ENCODE measurements at places on chromosomes 6 and 20. TPM values are rescaled to one million over a fixed set of nuclear protein-coding genes. Genes with fewer than 3 reads are reported as not detected.

MEA1 gene
- total RNA-seq = 49.2 TPM

GRCh38 chr6:121539439-121539838, 104.0 kb downstream of the GJA1 start:
- H3K4me3 ChIP-seq = no peak overlapping the region
- no peak overlapping the region for H3K27ac ChIP-seq
- no peaks in the 10 kb centered on the region for H3K36me3 ChIP-seq
- no peak for DNase-seq
- H3K27me3 ChIP-seq = no peaks in the 10 kb centered on the region
- H3K4me1 ChIP-seq = peaks cover 14% of the 10 kb centered on the region

GRCh38 chr20:51656726-51657260, 111.4 kb downstream of the ATP9A start:
- no peak overlapping the region for H3K4me3 ChIP-seq
- H3K27ac ChIP-seq = no peak overlapping the region
- H3K27me3 ChIP-seq = no peaks in the 10 kb centered on the region
- H3K4me1 ChIP-seq = peaks cover 15% of the 10 kb centered on the region
- no peaks in the 10 kb centered on the region for H3K36me3 ChIP-seq

GRCh38 chr6:9632026-9632425, 782.8 kb downstream of the TFAP2A start:
- no peak overlapping the region for H3K4me3 ChIP-seq
- no peaks in the 10 kb centered on the region for H3K27me3 ChIP-seq
- no peaks in the 10 kb centered on the region for H3K36me3 ChIP-seq
- no peak for DNase-seq
- H3K27ac ChIP-seq = no peak overlapping the region
- no peaks in the 10 kb centered on the region for H3K4me1 ChIP-seq

DNA sequence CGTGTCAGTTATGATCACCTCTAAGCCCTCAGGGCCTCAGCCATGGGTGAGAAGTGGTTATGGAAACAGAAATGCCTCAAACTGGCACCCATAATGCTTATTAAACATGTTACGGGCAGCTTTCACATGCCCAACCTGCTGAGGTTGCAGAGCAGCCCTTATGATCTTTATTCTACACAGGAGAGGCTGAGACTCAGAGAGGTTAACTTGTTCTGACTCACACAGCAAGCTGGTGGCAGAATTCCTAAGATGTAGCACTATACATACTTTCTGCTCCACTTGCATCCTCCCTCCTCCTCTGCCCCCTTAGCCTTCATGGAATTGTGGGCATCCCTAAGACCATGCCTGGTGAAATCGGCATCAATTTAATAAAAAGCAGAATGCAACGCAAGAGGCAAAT, 34.7 kb upstream of the IGF2R start:
- DNase-seq = no peak
- H3K36me3 ChIP-seq = no peaks in the 10 kb centered on the region
- no peaks in the 10 kb centered on the region for H3K27me3 ChIP-seq
- H3K4me1 ChIP-seq = peaks cover 3% of the 10 kb centered on the region
- H3K4me3 ChIP-seq = no peak overlapping the region

UST gene
- total RNA-seq = 12.0 TPM

CST2 gene
- total RNA-seq = not detected

RIPPLY2 gene
- total RNA-seq = 1.1 TPM

GRCh38 chr20:49215232-49215631, 4.0 kb upstream of the DDX27 start:
- H3K27ac ChIP-seq = no peak overlapping the region
- no peak for DNase-seq
- no peak overlapping the region for H3K4me3 ChIP-seq
- H3K36me3 ChIP-seq = no peaks in the 10 kb centered on the region
- no peaks in the 10 kb centered on the region for H3K27me3 ChIP-seq

GRCh38 chr20:3981132-3981452, 34.3 kb downstream of the RNF24 start:
- peaks cover 22% of the 10 kb centered on the region for H3K4me1 ChIP-seq
- H3K27me3 ChIP-seq = no peaks in the 10 kb centered on the region
- DNase-seq = no peak
- no peaks in the 10 kb centered on the region for H3K36me3 ChIP-seq
- H3K4me3 ChIP-seq = peak overlapping the region; percentile 54
- peak overlapping the region; percentile 69 for H3K27ac ChIP-seq

GRCh38 chr6:92377137-92377536, 1042.2 kb downstream of the EPHA7 start:
- no peak overlapping the region for H3K27ac ChIP-seq
- no peak for DNase-seq
- H3K36me3 ChIP-seq = no peaks in the 10 kb centered on the region

DNA sequence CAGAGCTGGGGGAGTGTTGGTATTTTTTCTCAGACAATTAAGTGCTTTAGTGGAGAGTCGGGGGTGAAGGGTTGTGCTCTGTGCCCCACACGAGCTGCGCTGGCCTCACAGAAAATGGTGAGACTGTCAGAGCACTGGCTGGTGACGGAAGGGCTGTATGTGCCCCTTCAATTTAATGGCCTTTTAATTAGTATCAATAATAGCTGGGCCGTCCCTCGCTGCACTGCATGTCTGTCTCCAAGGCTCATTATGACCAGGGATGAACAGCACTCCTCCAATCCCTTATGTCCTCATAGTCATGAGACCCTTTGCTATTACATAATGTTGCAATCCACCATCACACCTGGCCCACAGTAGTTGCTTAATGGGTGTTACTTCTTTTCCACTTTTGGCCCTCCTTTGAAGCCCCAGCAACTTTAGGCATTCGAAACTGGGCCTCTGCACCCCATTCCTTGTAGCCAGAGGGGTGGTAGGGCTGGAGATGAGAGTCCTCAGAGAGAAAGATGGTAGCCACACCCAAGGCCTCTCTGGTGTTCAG, 9.5 kb upstream of the RALY start:
- H3K36me3 ChIP-seq = no peaks in the 10 kb centered on the region
- no peak overlapping the region for H3K27ac ChIP-seq
- H3K4me3 ChIP-seq = no peak overlapping the region
- H3K4me1 ChIP-seq = no peaks in the 10 kb centered on the region

GRCh38 chr6:147507162-147508041, 1.1 kb upstream of the SAMD5 start:
- peak overlapping the region; percentile 76 for H3K4me3 ChIP-seq
- peak overlapping the region; percentile 85 for H3K27ac ChIP-seq
- no peaks in the 10 kb centered on the region for H3K27me3 ChIP-seq
- H3K4me1 ChIP-seq = peaks cover 53% of the 10 kb centered on the region

DNA sequence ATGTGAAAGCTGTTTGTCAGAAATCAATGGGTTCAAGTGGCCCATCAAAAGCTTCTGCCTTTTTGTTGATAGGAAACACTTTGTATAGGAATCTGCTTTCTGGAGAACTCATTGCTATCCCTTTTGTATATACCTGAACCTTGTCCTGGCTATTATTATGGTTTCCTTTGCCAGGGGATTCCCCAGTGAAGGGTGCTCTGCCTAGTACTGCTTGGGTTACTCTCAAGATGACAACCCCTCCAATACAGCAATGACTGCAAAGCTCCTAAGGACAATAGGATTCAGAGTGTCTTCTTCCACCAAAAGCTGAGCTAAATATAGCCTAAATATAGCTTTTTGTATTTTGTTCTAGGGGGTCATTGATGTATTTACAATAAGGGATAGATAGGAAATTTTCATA, 54.0 kb upstream of the PTPRK start:
- no peak overlapping the region for H3K27ac ChIP-seq
- H3K27me3 ChIP-seq = no peaks in the 10 kb centered on the region
- peaks cover 6% of the 10 kb centered on the region for H3K4me1 ChIP-seq

DNA sequence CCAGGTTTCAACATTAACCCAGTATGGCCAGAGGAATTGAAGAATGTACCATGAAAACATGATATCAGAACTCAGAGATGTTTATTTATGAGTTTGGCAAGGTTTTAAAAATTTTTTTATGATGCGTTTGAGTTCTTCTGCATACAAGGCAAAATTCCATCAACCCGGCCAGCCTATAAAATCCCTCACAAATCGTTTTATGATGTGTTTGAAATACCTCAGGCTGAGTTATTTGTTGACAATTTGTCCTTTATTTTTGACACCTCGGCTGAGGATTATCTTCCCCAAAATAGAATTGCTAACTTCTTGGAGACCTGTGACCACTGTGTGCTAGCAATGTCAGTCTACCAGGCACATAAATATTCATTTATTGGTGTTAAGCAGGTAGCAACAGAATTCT, 91.9 kb upstream of the SLC24A3 start:
- no peak overlapping the region for H3K4me3 ChIP-seq
- H3K27me3 ChIP-seq = no peaks in the 10 kb centered on the region
- H3K4me1 ChIP-seq = no peaks in the 10 kb centered on the region
- DNase-seq = no peak
- no peak overlapping the region for H3K27ac ChIP-seq
- no peaks in the 10 kb centered on the region for H3K36me3 ChIP-seq

- H3K27me3 ChIP-seq = no peaks in the 10 kb centered on the region
- no peak for DNase-seq
- H3K4me3 ChIP-seq = no peak overlapping the region
- H3K27ac ChIP-seq = no peak overlapping the region
Measured at GRCh38 chr6:54198134-54198533, 86.9 kb downstream of the MLIP start.

- no peak for DNase-seq
- no peak overlapping the region for H3K4me3 ChIP-seq
Measured at GRCh38 chr20:16175322-16175961, 397.8 kb downstream of the KIF16B start.

FAM217B gene
- total RNA-seq = 5.5 TPM

DNA sequence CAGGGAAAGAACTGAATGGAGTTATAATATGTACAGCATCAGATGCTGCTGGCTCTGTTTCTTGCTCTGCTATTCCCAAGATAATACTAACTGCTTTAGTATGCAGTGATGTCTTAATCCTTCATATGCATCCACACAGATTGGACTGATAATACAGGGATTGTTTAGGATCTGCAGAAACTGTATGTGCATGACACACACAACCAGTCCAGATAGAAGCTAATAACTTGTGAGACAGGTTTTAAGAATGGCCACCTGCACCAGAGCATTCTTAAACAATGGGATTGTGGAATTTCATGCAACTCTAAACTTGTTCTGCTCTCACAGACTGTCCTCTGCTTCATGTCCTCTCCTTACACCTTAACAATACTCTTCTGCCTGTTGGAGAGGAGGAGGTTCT, 90.9 kb downstream of the SPTLC3 start:
- DNase-seq = no peak
- no peak overlapping the region for H3K4me3 ChIP-seq

GRCh38 chr20:15445056-15445840, 1107.8 kb upstream of the FLRT3 start:
- H3K4me1 ChIP-seq = peaks cover 3% of the 10 kb centered on the region
- no peaks in the 10 kb centered on the region for H3K36me3 ChIP-seq
- no peak overlapping the region for H3K4me3 ChIP-seq

DNA sequence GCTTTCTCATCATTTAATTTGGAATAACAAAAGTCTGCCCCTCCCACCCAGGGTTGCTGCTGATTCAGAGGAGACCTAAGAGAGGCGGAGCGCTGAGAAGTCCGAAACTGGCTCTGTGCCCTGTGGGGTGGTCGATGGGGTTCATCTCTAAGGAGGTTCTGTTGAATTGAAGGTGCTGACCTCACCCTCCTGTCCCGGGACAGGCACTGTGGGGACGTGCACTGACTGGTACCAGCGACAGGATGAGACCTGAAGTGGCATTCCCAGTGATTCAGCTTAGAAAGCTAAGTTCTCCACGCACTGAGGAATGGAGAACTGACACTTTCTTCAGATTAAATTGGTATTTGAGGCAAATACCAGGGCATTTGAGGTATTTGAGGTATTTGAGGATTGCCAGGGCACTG, 1.3 kb downstream of the GUCA1B start:
- peak overlapping the region; percentile 1 for H3K4me3 ChIP-seq
- H3K4me1 ChIP-seq = peaks cover 4% of the 10 kb centered on the region
- no peak for DNase-seq
- peak overlapping the region; percentile 55 for H3K27ac ChIP-seq

CRISP3 gene
- 23.5 TPM for total RNA-seq

- DNase-seq = no peak
- peak overlapping the region; percentile 72 for H3K4me3 ChIP-seq
- no peaks in the 10 kb centered on the region for H3K36me3 ChIP-seq
- peak overlapping the region; percentile 85 for H3K27ac ChIP-seq
- H3K27me3 ChIP-seq = no peaks in the 10 kb centered on the region
- peaks cover 32% of the 10 kb centered on the region for H3K4me1 ChIP-seq
Measured at GRCh38 chr6:160347259-160348222, 637 bp upstream of the SLC22A3 start.
